A375 (cell line): ENCODE measurements at places on chromosomes 6 and 20. TPM values are rescaled to one million over a fixed set of nuclear protein-coding genes. Genes with fewer than 3 reads are reported as not detected.

The PTGIS gene
- 0.05 and 0.08 TPM in 2 replicates for total RNA-seq

The CDSN gene
- not detected in 2 replicates for total RNA-seq

The SLC17A1 gene
- not detected in 2 replicates for total RNA-seq

The MICAL1 gene
- total RNA-seq: 22.5 and 22.9 TPM in 2 replicates

The DEFB128 gene
- total RNA-seq: not detected in 2 replicates

The BPIFA1 gene
- not detected in 2 replicates for total RNA-seq

The HUS1B gene
- total RNA-seq: 0.87 and 1.9 TPM in 2 replicates

The DBNDD2 gene
- 1.2 and 1.8 TPM in 2 replicates for total RNA-seq

The FLOT1 gene
- 72.6 and 83.5 TPM in 2 replicates for total RNA-seq

The TRDN gene
- 0.24 TPM in 1 of 2 replicates, not detected in the other for total RNA-seq

The MOXD1 gene
- 3.6 and 4.1 TPM in 2 replicates for total RNA-seq

The ENPP5 gene
- total RNA-seq: not detected in 2 replicates

The ZBTB12 gene
- 5.6 and 6.4 TPM in 2 replicates for total RNA-seq

The CST1 gene
- not detected in 2 replicates for total RNA-seq

The STXBP5 gene
- 4.3 and 5.8 TPM in 2 replicates for total RNA-seq

The KCNQ5 gene
- 3.1 and 5.9 TPM in 2 replicates for total RNA-seq

The ARMC12 gene
- total RNA-seq: 0.34 and 1.2 TPM in 2 replicates

The FAM210B gene
- total RNA-seq: 24.0 and 26.8 TPM in 2 replicates

The TFAP2A gene
- 11.0 and 12.1 TPM in 2 replicates for total RNA-seq

The FAM83C gene
- total RNA-seq: 0.11 TPM in 1 of 2 replicates, not detected in the other

The GRIK2 gene
- total RNA-seq: 5.8 and 9.0 TPM in 2 replicates

The BTNL2 gene
- total RNA-seq: not detected in 2 replicates

The TLDC2 gene
- total RNA-seq: not detected in 2 replicates

The XKR7 gene
- total RNA-seq: not detected in 2 replicates
